ENCODE measurements at places on chromosomes 6 and 20. TPM values are rescaled to one million over a fixed set of nuclear protein-coding genes. Genes with fewer than 3 reads are reported as not detected.
A peak's percentile ranks its signal among the peaks of the same experiment; 100 is the strongest.

DNA sequence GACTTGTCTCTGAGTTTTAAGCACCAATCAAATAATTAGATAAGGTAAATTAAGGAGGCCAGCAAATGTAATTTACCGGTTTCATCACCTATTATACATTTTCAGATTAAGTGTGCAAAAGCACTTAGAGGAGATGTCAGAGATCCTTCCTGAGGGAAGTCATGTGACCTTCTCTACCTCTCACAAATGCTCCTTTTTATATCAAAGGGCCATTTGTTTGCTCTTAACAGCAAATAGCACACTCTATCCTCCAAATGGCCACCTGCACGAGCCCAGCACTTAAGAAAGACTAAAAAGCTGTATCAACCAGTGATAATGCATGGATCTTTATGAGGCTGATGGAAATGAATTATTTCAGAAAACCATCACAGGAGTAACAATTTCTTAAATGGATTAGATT, 149.4 kb downstream of the ELOVL4 start:
- no peak for DNase-seq

DNA sequence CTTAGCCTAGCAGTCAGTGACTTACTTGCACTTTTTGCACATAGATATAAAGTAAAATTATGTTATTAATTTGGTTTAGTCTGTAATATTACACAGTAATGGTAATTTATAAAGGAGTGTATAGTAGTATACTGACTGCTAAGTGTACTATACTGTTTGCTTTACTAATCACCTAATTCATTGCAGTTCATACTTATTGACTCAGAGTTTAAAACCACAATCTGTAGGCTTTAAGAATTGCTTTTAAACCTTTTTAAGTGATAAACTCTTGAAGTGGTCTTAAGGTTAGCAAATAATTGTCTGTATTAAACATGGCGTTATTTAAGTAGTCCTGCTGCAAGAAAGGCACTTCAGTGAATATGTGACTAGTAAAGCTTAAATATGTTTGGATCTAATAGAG, 151.5 kb downstream of the QKI start:
- DNase-seq, result no peak

DNA sequence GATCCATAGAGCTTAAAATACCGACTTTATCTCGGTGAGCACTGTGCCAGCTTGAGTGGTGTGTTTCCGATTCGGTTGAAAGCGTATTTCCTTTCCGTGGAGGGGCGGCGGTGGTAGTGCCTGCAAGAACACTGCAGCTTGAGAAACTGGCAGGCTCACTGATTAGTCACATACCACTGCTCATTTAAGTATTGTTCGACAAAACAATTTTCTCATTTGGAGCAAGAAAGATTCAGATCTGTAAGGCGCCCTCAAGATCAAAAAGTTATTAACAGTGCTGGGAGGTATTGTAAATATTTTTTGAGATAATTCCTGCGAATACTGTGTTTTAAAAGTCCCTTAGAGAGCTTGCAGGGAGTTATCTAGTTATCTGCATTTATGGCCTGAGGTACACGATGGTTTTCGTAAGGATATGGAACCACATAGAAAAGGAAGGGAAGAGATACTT, 1.3 kb downstream of the MAPK14 start:
- DNase-seq, result peak; percentile 50

DNA sequence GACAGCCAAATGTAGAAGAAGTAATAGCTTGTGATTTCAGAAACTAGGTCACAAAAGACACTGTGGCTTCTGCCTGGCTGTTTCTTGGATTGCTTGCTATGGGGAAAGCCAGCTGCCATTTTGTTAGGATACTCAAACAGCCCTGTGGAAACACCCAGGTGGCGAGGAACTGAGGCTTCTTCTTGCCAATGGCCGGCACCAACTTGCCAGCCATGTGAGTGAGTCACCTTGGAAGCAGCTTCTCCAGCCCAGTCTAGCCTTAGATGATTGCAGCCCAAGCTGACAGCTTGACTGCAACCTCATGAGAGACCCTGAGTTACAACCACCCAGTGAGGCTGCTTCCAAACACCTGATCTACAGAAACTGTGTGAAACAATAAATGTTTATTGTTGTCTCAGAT, 11.9 kb upstream of the KIAA1755 start:
- DNase-seq, result no peak

- peak; percentile 78 for DNase-seq
These were observed 577 bp upstream of the LRRC1 start for GRCh38 chr6:53794137-53794719.

- DNase-seq, result no peak
These were observed 258.8 kb downstream of the ZNF217 start for GRCh38 chr20:53334861-53335260.

DNA sequence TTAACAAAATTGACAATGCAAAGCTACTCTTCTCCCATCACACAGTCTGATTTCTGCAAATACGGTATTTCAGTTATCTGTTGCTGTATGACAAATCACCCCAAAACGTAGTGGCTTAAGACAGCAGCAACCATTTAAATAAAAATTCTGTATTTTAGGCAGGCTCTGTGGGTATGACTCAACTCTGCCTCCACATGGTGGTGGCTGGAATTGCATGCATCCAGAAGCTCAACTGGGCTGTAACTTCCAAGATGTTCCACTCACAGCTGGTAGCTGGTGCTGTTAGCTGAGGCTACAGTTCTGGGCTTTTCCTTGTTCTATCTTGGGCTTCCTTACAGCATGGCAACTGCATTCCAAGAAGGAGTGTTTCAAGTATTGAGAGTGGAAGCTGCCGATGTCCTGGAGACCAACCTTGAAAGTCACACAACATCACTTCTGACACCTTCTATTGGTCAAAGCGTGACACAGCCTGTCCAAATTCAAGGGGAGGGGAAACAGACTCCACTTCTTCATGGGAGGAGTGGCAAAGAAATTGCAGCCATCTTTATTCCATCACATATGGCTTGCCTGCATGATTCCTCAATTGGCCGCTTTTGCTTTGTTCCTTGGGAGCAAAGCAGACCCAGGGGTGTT, 39.7 kb upstream of the TULP1 start:
- peak; percentile 27 for DNase-seq

DNA sequence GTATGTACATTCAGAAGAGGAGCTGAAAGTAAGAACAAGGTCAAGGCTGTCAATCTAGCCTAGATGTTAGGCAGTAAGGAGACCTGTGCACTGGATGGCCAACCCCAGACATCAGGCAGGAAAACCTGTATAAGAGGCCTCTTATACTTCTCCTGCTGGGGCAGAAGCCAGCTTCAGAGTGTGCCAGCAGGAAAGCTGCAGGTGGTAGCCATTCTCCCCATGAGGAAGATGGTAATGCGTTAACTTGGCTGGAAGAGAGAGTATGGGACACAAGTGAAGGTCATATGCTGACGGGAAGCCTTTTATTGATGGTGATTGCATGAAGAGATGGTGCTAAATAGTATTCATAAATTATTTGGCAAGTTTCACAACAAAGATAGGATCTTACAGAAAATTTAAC, 20.6 kb downstream of the NHLRC1 start:
- DNase-seq, result no peak

DNA sequence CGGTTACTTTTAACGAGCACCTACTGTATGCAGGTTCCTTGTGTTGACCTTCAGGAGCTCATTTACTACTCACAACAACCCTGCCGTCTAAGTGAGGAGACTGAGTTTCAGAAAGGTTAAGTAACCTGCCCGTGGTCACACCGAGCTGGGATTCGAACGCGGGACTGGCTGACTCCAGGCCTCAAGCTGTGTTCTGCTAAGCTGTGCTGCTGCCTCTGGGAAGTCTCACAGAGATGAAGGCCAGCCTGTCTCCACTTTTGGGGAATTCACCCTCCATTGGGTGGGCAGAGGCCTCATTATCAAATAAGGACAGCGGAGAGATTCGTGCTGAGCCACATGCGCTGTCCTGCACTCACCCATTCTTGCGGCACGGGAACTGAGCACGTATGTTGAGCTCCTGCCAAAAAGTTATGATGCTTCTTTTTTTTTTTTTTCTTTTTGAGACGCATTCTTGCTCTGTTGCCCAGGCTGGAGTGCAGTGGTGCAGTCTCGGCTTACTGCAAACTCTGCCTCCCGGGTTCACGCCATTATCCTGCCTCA, 25.9 kb upstream of the MYT1 start:
- no peak for DNase-seq

DNA sequence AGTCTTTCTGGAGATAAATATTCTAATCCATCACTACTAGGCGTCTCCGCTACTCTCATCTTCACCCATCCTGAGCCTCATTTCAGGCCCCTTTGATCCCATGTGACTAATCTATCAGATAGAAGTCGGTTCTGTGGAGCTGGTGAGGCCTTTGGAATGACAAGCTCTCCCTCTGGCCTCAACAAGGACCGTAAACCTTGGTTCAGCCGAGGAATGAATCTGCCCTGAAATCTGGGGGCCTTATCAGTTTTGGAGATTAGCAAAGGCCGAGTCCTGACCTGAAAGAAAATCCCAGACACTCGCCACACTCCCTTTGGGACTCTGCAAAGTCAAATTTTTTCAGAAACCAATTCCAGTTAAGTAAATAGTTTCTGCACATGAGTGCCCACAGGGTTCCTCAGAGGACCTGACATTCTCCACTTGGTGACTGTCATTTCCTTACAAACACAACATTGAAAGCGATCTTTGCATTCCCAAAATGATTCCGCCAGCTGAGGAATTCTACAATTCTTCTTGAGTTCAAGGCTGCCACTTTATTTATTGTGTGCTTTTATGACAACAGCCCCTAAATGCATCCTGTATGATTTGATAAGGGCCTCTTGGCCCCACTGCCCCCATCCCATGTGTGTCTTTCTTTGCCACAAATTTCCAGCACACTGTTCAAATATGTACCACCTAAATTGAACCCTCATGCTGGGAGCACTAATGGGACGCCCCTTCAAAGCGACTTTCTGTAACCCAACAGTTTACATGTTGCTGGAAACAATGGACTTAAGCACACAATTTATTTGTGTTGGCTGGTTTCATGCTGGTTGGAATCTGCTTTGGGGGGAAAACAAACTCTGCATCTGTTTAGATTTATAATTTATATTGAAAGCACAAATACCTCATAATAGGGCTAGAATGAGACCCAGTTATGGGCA, 10.0 kb upstream of the RIPOR3 start:
- DNase-seq, result no peak

DNA sequence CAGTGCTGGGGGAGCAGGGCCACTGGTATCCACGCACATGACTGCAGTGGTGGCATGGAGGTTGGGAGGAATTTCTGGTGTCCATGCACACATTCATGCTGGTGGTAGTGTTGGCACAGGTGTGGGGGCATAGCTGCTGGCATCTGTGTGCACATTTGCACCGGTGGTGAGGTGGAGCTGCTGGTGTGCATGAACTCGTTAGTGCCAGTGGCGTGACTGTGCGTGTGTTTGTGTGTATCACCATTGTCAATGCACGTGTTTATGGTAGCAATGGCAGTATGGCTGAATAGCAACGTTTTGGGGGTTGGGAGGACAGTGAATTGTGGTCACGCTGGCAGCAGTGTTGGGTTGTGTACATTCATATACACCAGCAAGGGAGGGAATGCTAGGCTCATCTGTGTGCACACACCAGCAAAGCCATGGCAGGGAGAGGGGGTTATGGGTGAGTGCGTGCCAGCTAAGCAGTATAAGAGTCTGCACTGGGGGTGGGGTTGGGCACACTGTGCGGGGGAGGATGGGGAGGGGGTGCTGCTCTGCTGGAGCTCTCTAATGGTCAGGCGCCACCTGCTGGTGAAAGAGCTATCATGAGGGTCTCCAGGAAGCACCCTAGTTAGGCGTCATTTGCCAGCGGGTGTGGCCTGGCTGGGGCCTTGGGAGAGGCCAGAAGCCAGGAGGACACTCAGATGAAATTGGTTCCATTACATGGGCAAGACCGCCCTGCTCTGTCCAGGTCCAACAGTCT, 626.1 kb upstream of the ID4 start:
- DNase-seq, result no peak

OR12D3 gene
- total RNA-seq, result not detected

FLRT3 gene
- 36.5 TPM for total RNA-seq
